ENCODE measurements at places on chromosomes 13 and 19.

DNA sequence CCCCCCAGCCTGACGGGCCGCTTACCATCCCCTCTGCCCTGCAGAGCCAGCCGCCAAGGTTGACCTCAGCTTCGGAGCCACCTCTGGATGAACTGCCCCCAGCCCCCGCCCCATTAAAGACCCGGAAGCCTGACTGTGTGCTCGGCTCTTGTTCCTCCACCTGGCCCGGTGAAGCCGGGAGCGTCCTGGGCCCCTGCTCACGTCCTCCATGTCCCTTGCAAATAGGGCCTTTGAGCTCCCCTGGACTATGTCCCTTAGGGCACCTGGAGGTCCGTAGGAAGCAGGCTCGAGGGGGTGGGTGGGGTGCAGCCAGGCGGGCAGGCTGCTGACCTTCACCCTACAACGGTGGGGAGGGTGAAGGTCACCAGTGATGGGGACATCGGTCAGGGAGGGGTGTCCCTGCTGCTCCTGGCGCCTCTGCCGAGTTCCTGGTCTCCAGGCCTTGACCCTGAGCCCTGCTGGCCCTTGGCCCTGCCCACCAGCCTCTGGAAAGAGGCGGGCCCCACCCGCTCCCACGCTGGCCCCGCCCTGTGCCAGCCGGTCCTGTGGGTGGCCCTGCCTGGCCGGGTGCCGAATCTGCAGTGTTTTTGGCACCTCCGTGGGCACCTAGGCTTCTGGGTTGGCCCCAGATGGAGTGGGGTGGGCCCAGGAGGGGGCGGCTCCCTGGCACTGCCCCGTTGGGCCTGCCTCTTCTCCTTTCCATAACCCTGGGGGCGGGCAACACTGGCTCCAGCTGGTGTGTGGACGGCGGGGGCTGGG is 3.3 kb downstream of the ATP5F1D start:
- no peak for DNase-seq

GRCh38 chr19:17752865-17753639 is 1.8 kb downstream of the FCHO1 start:
- DNase-seq, result no peak

- DNase-seq, result no peak
Measured at GRCh38 chr19:40594255-40594654, 6.9 kb upstream of the LTBP4 start.

DNA sequence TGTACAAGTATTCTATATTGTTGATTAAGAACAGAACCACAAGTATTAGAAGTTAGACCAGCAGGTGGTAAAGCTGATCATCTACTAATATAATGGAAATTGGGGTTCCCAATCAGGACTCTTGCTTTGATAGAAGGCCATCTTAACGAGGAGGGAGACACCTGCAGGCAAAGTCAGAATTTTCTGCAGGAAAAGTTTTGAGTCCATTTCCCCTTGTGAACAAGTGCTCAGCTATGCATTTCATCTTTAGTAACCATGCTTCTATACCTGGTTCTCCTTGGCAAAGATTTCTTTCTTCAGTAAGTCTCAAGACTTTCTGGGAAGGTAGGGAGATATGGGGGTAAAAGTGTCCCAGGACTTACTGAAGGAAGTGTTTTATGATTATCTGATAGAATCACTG is 36.1 kb upstream of the USPL1 start:
- DNase-seq, result no peak

DNA sequence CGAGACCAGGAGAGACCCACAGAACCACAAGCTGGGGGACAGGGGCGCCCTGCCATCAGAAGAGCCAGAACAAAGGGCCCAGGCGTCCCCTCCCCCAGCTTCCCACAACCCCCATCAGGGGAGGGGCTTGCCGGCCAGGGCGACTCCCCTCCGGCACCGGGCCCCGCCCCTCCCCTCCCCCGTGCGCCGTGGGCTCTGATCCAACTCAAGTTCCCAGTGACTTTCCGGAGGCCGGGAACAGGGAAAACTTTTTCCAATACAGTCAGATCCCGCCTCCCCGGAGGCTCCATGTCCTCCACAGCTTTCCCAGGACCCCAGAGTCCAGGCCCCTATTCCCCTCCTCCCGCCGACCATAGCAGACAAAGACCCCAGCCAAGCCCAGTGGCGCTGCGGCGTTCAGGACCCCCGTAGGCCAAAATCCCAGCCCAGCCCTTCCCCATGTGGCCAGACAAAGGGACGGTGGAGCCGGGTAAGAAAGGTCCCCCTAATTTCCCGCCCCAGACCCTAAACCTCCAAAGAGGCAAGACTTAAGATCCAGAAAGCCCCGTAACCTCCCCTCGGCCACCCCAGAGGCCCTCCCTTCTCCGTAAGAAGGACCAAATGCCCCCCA is 673 bp downstream of the TEAD2 start:
- no peak for DNase-seq

- no peak for DNase-seq
Measured at GRCh38 chr13:101942038-101942437, 459.8 kb downstream of the FGF14 start.

GRCh38 chr19:40608957-40609356 is 7.8 kb downstream of the LTBP4 start:
- no peak for DNase-seq

DNA sequence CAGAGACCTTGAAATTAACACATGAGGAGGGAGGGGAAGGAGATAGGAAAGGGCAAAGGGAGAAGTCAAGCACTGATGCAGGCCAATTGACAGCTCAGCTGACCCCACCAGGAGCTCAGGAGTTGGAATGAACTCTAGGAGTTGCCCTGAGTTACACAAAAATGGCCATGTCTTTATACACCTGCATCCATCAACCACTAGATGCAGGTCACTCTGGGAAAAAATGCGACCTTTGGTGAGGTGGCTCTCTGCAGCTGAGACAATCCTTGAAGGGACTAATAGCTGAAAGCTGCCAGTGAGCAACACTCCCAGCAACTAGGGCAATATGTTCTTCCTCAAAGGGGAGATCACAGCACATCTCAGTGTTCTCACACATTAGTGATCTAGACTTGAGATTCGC is 222.8 kb downstream of the RBM26 start:
- DNase-seq, result no peak

GRCh38 chr13:35225582-35225981 is 250.9 kb downstream of the MAB21L1 start:
- no peak for DNase-seq

DNA sequence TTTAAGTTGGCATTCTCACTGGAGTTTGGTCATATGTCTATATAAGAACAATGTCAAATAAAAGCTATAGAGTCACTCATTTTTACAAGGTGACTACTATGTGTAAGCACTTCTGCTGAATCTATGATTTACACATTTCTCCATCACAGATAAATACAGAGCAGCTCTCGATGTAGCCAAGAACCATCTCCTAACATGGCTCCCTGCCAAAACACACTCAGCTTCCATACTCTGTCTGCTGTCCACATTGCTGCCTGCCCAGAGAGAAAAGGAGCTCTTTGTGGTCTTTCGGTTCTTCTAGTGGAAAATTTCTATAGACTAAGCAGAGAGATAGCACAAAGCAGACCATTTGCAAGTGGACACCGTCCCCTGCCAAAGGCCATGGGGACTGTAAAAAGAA is 190.9 kb upstream of the KLF12 start:
- DNase-seq, result no peak

- no peak for DNase-seq
Measured at GRCh38 chr19:7792281-7792680, 29.2 kb downstream of the CLEC4M start.

GRCh38 chr13:101013245-101013644 is 338.6 kb upstream of the TMTC4 start:
- DNase-seq, result no peak

- DNase-seq, result no peak
Measured at GRCh38 chr19:12485052-12485416, 418 bp upstream of the ZNF709 start.

- no peak for DNase-seq
Measured at GRCh38 chr19:29947871-29948270, 5.8 kb downstream of the URI1 start.

DNA sequence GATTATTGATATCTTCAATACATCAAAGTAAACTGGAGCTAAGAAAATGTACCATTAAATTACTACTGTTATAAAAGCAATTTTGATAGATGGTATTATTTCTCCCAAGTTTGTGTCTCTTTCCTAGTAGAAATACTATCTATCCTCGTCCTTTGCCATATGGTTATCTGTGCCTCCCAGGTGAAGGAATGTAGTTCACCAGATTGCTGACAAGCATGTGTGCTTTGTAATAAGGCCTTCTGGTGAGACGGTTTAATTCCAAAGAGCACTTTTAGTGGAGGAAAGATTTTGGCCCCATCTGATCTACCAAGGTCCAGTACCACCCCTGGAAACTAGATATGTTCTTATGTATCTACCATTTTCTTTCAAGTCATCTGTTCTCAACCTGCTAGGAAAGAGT is 243.6 kb downstream of the DLEU7 start:
- DNase-seq, result no peak

DNA sequence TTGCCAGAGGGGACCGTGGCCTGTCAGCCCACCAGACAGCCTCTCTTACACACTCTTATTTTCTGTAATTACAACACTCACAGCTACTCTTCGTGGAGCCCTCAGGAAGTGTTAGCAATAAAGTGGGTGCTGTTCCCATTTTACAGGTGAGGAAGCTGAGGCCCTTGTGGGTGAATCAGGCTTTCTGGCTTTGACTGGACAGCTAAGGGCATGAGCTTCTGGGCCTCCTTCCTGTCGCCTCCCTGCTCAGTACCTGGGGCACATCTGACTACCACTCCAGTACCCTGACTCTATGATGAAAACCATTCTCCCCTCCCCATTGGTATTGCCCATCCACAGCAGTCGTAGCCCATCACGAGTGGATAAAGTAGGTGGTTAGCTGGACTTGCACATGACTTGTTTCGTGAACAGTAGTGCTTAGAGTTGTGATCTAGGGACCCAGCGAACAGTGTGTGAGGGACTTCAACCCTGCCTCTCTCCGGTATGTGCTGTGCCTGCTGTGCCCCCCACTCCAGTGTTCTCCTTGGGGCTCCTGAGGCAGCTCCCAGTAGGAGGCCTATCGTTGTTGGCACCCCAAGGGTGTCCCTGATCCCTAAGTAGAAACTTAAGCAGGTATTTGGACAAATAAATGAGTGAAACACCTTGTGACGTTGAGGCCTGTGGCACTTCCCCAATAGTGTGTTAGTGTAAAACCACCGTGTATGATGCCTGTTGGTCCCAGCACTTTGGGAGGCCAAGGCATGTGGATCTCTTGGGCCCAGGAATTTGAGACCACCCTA is 38.6 kb downstream of the GATAD2A start:
- no peak for DNase-seq

GRCh38 chr13:94583926-94584325 is 12.0 kb downstream of the TGDS start:
- DNase-seq, result no peak

DNA sequence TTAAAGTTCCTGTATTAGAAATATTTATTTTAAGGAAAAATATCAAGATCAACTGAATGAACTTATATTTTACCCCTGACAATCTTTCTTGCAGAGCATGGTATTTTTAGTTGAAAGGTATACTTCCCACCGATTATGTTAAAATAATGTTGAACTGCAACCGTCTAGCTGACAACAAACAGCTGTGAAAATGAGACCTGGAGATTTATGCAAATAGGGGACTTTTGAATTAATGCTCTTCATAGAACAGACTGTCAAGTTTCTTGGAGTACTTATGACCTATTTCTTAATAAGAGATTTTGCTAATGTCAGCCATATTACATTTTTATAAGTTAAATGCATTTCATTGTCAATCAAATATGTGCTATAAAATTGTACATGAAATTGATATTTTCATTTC is 210.9 kb downstream of the NALCN start:
- no peak for DNase-seq

GRCh38 chr13:26011996-26012821 is 39.6 kb downstream of the SHISA2 start:
- peak; percentile 54 for DNase-seq

GRCh38 chr19:53971673-53972072 is 8.9 kb downstream of the CACNG8 start:
- DNase-seq, result no peak

- DNase-seq, result no peak
Measured at GRCh38 chr19:38664503-38665211, 17.2 kb downstream of the ACTN4 start.

DNA sequence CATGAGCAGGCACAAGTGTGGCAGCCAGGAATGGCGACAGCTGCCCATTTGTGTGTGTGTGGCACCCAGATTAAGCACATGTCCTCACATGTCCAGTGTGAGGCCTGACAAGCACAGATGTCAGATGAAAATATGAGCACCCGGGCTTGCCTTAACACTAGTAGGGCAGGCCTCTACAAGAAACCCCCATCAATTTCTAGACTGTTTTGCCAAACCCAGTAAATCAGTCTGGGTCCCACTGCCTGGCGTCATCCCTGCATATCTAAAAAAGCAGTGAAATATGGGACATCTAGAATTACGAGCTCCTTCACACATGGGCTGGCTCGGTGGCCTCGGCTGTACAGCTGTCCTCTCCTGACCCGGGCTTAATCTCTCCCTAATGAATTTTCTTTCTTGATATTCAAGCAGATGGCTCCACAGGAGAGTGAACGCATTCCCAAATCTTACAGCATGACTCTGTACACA is 432.7 kb downstream of the FOXO1 start:
- no peak for DNase-seq

DNA sequence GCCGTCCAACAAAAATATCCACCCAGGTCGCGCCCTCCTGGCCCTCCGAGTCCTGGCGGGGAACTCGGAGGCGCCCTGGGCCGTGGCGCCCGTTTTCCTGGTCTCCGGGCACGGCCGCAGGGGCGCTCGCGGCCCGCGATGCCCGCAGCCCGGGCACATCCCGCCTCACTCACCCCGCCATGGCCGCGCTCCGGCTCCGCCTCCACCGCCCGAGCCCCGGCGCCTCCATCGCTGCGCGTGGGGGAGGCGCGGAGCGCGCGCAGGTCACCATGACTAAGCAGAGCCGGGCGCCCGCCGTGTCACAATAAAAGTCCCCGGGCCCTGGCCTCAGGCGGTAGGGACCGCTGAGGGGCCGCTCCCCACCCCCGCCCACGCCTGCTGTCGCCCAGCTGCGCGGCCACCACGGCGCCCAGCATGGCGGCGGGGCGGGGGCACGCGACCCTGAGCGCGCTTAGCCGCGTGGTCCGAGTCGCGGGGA is 593 bp downstream of the KEAP1 start:
- peak; percentile 79 for DNase-seq

GRCh38 chr13:25046985-25047511 is 48.9 kb upstream of the PABPC3 start:
- no peak for DNase-seq

GRCh38 chr13:39209731-39210531 is 171.7 kb downstream of the NHLRC3 start:
- no peak for DNase-seq

GRCh38 chr13:50131920-50132903 is 117.0 kb downstream of the KCNRG start:
- no peak for DNase-seq

All from naive thymus-derived CD8-positive, alpha-beta T cell (primary cell).